ENCODE measurements at places on chromosomes 3 and 15.

DNA sequence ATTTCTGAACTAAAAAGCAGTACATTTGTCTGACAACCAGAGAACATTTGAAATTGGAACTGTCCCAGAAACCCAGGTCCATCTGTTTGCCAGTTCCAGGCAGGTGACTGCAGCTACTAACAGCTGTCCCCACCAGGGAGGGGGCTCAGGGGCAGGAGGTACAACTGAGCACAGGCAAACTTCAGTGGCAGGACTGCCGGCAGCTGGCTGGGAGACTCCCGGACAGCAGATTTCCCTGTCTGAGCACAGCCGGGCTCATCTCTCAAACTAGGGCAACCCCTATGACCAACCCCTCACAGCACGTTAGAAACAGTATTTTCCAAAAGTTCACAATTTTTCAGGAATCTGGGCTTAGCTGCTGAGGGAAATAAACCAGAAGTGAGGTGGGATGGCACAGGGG, 88.8 kb downstream of the MEGF11 start:
- no peak for DNase-seq

DNA sequence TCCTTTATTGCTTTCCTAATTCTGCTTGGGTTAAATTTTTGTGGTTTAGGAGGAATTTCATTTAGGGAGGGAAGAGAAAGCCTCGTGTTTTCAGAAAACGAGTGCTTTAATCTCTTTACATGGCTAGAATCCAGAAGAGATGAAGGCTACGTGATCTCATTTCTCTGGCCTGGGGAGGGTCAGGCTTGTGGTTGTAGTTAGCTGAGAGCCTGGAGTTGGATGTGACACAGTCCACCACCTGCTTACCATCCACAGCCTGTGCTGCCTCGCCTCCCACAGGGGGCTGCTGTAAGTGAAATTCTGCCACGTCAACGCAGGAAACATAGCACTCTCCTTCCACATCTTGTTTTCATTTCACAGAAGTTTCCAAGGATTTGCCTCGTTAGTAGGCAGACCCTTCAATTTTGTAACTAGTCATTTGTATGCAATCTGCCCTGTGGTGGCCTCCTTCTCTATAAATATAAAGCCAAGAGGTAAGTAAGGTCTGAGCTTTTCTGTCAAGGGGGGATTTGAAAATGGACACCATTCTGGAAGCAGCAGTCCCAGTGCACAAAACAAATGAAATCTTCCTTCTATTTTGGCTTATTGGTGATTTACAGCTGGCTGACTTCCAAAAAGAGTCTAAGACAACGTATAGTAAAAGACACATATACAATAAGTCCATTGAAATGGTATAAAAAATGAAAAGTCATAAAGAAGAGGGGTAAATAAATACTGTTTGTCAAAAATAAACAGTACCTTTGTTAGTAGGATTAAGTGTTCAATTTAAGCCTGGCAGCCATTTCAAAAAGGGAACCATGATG, 3.4 kb downstream of the GXYLT2 start:
- no peak for DNase-seq

DNA sequence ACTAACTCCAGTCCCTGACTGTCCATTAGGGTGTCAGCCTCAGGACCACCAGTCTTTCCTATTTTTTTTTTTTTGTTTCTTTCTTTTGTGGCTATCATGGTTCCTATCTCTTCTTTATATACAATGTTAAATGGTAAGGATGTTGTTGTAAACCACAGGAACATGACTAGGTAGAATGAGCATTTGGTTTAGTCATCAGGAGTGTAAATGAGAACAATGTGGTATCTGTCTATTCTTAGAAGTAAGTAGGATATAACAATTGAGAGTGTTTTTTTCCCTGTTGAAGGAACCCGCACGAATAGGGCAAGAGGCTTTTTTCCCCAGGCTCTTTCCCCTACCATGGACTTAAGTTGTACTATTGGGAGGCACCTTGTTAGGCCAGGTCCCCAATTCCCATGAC, 880.3 kb upstream of the GBE1 start:
- no peak for DNase-seq

DNA sequence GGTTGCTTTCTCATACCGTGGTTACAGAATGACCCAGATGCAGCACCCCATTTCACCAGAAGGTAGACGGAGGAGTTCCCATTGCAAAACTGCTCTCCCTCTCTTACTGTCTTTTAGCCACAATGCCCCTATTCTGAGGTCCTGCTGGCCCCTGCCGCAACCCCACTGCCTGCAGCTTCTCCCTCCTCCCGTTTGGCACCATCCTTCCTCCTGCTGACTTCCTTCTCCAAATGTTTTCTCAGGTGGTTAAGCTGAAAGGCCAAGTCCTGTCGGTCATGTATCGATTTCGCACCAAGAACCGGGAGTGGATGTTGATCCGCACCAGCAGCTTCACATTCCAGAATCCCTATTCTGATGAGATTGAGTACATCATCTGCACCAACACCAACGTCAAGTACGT, 132.3 kb upstream of the ABHD17C start:
- DNase-seq, result no peak

GRCh38 chr3:193853511-193854219, 260.7 kb downstream of the OPA1 start:
- DNase-seq, result no peak

- DNase-seq, result no peak
Measured at GRCh38 chr3:134163096-134163495, 87.6 kb downstream of the RYK start.

DNA sequence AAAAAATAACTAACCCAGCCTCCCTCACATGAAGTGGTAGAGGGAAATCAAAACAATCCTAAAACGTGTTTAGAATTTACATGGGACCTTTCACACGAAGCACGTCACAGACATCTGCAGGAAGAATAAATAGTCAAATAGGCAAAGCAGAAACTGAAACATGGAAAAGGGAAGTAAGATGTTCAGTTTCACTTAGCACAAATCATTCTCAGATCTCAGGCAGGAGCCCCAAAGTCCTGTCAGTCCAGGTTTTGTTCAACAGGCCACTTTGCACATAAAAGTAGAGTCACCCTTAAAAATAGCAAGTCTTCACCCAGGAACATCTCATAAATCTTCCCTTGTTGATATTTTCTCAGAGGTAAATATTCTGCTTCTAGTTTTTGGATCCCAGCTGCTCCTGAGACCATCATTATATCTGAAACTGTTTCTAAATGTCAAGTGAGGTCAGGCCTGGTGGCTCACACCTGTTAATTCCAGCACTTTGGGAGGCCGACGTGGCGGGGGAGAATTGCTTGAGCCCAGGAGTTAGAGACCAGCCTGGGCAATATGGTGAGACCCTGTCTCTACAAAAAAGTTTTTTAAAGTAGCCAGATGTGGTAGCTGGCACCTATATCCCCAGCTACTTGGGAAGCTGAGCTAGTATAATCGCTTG, 1.9 kb downstream of the RUBCN start:
- no peak for DNase-seq

GRCh38 chr3:177826253-177826652, 629.0 kb upstream of the TBL1XR1 start:
- no peak for DNase-seq

GRCh38 chr3:52006017-52006819, 10.5 kb upstream of the RPL29 start:
- DNase-seq, result no peak

DNA sequence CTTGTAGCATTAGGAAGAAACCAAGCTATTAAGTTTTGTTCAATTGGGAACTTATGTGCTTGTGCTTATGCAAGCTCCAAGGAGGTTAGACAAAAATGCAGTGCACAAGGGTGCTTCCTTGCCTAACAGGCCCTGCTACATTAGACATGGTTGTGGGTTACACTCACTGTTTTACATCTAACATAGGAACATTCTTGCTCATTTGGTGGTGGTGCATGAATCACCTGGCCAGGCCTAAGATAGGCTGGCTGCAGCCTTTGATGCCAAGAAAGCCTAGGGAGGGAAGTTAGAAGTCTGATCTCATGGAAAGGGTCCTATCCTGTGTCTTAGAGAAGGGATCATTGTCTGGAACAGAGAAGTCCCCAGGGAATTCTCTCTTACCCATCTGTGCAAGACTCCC, 43.5 kb downstream of the CA12 start:
- DNase-seq, result no peak

GRCh38 chr15:71114887-71115566, at the start of gene THSD4:
THSD4 (plus strand) TSS chr15:71115471.
- peak; percentile 28 for DNase-seq

- no peak for DNase-seq
Measured at GRCh38 chr3:40511031-40511718, 5.3 kb downstream of the ZNF620 start.

GRCh38 chr3:50674349-50675178, at the start of gene DOCK3:
DOCK3 (plus strand) TSS chr3:50674927; CDS start chr3:50675264, 337 bp downstream.
- DNase-seq, result peak; percentile 10

GRCh38 chr3:187978433-187979011, 175.4 kb upstream of the LPP start:
- DNase-seq, result no peak

GRCh38 chr15:40011303-40011702, 27.7 kb downstream of the SRP14 start:
- DNase-seq, result no peak

DNA sequence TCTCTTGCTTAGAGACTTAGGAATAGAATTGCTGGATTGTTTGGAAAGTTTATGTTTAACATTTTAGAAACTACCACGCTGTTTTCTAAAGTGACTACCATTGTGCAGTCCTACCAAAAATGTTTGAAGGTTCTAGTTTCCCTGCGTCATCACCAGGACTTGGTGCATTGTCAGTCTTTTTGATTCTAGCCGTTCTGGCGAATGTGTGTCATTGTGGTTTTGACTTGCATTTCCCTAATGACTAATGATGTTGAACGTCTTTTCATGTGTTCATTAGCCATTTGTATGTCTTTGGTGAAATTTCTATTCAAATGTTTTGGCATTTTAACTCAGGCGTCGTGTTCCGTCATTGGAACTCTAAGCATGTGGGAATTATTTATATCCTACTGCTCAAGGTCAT, 58.0 kb downstream of the CHD2 start:
- DNase-seq, result peak; percentile 16

- DNase-seq, result no peak
Measured at GRCh38 chr3:20060974-20061685, 20.9 kb downstream of the KAT2B start.

DNA sequence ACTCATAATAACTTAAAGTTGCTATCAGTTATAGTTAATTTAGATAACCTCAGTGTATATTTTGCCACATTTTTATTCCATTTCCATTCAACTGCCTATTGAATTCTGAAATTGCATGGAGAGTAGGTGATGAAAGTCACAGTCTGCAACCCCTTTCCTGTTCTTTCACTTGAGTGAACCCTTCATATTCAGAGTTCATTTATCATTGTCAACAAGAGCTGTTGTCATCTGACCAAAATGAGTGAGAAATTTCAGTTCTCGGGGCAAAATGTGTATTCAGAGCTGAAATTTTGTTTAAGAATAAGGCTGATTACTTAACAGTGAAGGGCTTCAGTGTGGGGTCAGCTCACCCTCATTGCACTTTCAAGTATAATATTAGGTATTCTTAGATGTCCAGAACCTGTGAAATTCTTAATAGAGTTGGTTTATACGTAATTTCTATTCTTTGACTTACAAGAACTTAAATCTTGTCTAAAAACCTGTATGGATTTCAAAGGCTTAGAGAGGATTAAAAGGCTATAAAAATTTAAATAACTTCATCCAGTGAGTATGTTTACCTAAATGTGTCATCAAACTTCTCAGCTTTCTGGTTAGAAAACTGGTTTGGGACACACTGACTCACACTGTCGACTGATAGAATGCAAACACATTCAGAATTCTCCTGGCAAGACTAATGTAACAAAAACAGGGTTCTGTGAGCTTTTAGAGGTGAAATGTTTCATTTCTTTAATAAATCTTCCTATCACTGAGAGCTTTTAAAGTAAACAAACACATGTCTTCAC, 92.2 kb downstream of the CMSS1 start:
- no peak for DNase-seq

DNA sequence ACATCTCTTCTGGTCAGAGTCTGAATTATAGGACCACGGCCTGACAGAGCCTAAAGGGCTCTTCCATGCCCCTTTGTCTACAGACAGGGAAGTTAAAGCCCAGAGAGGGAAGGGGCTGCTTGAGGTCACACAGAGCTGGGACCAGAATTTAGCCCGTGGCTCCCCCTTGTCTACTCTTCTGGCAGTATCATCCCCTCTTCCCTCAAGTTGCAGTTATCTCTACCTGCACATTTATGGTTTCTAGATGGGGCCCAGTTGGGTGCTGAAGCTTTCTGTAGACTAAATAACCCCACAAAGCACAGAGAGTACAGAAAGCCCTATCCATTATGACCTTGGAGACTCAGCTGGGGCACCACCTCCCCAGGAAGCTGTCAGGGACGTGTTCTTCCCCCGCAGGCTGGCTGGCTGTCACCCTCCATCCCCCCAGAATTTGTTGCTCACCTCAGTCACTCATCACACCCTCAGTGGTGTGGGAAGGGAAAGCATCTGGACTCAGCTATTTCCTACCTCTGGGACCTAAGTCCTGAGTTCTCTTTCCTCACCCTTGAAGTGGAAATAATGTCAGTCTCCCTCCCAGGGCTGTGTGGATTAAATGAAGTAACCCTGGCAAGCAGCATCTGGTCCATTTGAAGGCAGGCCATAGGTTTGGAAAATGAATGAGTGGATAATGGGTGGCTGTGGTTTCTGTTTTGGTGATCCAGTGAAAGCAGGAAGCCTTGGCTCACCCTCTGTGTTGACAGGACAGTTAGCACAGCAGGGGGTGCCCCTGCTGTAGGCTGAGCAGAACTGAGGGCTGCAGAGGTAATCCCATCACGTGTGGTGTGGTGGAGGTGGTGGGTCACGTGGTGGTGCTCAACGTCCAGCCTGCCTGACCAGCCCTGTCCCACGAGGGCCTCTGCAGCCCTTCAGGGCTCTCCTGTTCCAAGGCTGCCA, 16.3 kb downstream of the ACOX2 start:
- no peak for DNase-seq

DNA sequence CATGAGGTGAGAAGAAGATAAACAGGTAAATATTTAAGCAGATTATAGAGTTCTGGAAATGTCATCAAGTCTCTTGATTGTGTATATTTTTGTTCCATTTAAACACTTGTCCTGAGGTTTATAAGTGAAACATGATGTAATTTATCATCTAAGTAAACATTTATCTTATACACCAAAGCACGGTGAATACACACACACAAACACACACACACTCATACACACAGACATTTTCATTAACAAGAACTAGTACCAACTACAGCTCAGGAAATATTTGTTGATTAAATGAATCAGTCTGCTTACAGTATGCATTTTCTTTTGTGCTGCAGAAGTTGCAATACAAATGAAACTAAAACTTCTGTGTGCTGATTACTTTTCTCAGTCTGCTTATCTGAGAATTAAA, 357.3 kb downstream of the ZBTB20 start:
- no peak for DNase-seq

DNA sequence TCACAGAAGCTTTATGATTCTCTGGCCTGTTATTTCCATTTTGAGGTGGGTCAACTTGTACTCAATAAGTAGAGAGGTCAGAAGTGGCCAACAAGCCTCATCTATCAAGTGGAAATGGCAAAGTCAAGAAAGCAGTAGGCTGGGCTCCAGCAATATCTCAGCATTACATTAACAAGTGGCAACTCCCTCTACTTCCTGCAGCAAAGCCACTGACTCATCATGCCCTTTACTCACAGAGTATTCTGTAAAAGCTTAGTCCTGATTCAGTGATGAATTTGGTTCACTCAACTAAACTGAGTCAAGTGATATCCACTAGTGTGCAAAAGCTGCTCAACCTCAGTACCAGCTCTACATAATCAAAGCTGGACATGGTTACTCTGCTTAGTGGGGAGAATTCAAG, 954.6 kb downstream of the EPHA3 start:
- no peak for DNase-seq

GRCh38 chr15:73744293-73744692, 8.9 kb downstream of the INSYN1 start:
- no peak for DNase-seq

GRCh38 chr3:155130001-155130400, 49.9 kb downstream of the MME start:
- no peak for DNase-seq

GRCh38 chr15:66216806-66217205, 36.7 kb downstream of the MEGF11 start:
- no peak for DNase-seq

Measured in activated CD8-positive, alpha-beta memory T cell treated with anti-CD3 and anti-CD28 coated beads for 1 hour (primary cell).